GM13976 (cell line): ENCODE measurements at places on chromosomes 5 and 9.
A peak's percentile ranks its signal among the peaks of the same experiment; 100 is the strongest.

- no peak for DNase-seq
Observed at GRCh38 chr5:142390334-142390733, 65.5 kb upstream of the SPRY4 start.

GRCh38 chr9:4887556-4887955, 94.8 kb downstream of the RCL1 start:
- DNase-seq: no peak

DNA sequence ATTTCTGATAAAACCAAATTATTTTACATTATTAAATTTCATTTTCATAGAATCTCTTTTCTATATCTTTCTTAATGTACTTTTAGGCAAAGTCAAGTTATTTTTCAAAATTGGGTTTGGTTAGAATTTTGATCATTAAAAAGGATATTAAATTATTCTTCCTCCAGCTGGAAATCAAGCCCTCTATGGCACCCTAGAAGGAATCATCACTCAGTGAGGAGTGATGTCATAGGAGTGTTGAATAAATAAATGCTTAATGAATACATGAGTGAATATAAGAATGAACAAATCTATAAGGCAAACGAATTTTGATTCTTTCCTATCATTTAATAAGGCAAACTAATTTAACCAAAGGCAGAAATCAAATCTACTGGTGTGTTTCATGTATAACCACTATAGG, 639.9 kb downstream of the PDE4D start:
- no peak for DNase-seq

GRCh38 chr5:56454219-56454862, 221.2 kb upstream of the ANKRD55 start:
- DNase-seq: no peak

GRCh38 chr9:88927510-88927909, 63.8 kb upstream of the S1PR3 start:
- no peak for DNase-seq

DNA sequence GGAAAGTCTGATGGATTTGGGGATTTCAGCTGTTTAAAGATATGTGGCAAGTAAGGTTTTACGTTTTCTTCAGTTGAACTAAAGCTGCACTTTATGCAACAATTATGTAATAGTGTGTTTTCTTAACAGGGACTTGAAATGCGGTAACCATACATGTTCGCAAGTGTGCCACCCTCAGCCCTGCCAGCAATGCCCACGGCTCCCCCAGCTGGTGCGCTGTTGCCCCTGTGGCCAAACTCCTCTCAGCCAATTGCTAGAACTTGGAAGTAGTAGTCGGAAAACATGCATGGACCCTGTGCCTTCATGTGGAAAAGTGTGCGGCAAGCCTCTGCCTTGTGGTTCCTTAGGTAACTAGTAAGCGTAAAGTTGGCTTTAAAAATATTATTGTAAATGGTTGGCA, 28.5 kb downstream of the NFX1 start:
- no peak for DNase-seq

GRCh38 chr9:90526386-90526785, 116.2 kb downstream of the DIRAS2 start:
- no peak for DNase-seq

DNA sequence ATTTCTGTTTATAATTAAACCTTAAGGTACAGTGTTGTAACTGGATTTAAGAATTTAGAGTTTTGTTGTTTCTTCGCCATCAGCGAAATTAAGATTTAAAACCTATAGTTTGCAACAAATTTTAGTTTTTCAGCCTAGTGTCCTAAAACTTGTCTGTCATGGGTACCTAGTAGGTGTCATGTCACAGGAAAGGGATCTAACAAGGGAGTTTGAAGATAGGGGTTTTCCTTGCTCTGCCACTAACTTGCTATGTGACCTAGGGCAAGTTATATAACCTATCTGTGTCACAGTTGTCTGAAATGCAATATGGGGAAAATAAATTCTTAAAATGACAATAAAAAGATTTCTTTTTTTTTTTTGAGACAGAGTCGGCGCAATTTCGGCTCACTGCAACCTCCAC, 9.2 kb upstream of the ABL1 start:
- DNase-seq: no peak

GRCh38 chr9:98922721-98923435, 20.8 kb upstream of the COL15A1 start:
- DNase-seq: no peak

DNA sequence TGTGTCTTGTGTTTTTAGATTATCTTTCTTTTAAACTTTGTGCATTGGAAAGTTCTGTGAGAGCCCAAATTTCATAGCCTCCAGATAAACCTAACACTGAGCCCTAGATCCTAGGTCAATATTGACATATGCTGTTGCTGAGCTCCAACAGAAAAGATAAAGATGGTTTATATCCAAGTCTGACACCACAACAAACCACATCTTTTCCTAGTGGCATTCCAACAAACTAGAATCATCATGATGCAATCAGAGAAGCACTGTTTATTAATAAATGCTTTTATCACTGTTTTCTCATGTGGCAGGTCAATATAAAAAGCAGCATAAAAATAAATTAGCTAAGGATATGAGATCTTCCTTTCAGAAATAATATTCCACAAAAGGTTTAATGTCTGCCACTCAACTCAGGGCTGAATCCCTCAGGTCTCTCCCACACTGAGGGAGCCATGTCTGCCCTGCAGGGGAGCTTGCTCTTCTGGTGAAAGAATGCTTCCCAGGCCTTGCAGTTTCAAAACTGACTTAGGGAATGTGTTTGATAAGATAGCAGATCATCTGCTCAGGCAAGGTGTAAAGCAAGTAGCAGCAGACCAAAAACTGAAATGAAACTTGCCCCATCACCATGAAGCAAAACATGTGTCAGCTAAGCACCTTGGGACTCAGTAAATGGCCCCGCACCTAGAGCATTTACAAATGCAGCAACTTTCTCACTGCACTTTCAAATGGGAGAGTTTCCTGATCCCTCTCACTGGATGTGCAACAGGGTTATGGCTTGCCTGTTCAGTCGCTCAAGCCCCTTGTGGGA, 493.0 kb downstream of the AGTPBP1 start:
- no peak for DNase-seq

DNA sequence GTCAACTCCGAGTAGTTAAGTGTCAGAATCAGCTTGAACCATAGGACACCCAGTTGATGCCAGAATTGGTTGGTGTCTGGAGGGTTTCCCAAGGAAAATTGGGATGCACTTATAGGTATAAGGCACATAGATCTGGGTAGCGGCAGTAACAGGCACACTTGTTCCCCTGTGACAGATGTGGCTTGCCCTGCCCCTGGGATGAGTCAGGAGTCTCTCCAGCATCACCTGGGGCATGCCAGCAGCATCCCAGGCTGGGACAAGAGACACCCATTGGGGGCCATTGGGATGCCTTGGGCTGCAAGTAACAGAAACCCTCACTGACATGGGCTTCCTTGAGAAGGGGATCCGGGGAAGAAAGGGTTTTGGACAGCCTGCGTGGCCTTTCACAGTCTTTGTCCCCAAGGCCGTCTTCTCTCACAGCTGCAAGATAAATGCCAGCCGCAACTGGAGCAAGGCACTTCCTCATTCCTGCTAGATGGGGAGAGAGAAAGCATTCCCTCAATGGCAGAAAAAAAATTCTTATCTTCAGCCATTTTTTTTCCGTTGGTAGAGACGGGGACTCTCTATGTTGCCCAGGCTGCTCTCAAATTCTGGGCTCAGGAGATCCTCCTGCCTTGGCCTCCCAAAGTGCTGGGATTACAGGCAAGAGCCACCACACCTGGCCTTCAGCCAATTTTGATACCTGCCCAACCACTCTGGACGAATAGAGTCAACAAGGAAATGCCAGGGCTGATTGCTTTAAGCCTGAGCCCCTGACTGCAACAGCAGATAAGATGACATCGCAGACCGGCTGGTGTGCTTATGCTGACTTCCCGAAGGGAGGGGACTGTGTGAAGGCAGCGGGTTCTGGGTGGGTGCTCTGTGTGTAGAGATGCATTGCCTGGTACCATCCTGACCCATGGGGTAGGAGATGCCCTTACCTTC, 13.3 kb upstream of the RNF130 start:
- no peak for DNase-seq

- DNase-seq: no peak
Observed at GRCh38 chr5:17143335-17143734, 74.1 kb upstream of the BASP1 start.

- no peak for DNase-seq
Observed at GRCh38 chr5:42656651-42657015, 100.0 kb upstream of the CCDC152 start.

DNA sequence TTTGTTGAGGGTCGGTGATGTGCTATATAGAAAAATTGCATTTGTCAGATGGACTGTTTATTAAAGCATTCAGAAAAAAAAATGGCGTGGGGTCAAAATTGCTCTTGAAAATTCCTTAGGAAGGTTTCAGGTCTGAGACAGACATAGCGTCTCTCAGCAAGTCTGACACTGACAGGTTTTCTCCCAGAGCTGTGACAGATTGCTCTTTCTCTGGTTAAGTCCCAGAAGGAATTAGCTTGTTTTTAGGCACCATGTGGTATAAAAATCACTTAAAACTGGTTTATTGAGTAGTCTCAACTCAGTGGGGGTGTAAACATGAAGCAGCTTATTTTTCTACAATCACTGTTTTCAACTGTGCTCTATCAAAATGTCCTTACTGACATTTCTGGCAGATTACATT, 1379.8 kb downstream of the MAT2B start:
- DNase-seq: no peak

DNA sequence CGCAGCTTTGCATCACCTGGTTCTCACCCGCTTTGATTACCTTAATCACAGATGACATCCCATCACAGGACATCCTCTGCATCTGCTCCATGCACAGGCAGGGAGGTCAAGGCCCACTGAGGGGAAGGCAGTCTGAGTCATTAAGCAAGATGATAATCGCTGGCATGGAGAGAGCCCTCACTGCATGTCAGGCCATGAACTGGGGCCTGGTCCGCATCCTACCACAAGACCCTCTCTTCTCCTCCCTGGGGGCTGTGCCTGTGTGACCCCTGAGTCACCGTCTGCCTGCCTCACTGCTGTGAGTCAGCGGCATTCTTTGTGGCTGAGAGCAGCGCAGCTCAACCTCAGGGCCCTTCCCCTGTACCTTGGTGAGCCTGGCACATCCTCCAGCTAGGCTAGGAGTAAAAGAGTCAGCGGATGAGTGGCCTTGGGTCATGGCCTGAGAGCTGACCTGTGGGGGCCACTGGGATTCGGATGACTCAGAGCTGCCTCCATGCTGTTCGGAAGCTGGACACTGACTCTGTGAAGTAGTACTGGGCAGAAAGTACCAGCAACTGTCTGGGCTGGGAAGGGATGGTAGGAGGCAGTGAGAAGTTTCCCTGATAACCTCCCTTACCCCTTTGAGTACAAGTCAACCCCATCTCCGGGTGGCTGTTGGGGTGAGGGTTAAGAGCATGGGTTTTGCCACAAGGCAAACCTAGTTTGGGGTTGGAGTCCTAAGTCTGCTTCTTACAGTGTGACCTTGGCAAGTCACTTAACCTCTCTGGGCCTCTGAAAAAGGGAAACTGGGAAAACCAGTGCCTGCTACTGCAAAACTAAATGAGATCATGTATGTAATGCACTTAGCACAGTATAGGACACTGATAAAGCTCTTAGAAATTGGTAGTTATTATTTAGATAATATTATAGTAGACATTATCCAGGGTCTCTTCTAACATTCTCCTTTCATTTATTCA, 14.6 kb upstream of the ARSI start:
- DNase-seq: no peak

DNA sequence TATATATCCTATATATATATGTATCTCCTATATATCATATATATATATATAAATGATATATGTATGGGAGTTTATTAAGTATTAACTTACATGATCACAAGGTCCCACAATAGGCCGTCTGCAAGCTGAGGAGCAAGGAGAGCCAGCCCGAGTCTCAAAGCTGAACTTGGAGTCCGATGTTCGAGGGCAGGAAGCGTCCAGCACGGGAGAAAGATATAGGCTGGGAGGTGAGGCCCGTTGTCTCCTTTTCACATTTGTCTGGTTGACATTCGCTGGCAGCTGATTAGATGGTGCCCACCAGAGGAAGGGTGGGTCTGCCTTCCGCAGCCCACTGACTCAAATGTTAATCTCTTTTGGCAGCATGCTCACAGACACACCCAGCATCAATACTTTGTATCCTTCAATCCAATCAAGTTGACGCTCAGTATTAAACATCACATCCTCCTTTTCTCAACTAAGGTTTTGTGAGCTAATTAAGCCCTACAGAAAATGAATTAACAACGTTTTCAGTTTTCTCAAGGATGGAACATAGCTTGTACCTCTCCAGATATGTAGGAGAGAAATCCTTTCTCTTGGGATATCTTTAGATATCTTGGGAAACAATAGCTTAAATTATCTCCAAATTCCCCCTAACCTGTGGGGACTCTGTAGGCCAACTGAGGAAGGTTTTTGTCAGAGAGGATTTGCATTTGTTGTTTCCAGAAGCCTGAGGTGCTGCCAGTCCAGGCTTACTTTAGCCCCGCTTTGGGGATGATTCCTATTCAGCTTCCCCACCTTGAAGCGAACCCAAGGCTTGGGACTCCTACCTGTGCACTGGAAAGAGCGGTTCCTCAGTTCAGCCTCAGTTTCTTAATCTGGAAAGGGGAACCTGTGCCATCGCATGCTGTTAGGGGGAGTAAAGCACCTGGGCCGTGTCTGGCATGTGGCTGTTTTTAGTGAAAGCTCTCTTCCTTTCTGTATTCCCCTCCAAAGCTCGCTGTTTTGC, 163.2 kb downstream of the CACNA1B start:
- no peak for DNase-seq

GRCh38 chr9:129495620-129496472, 125.1 kb downstream of the C9orf50 start:
- DNase-seq: peak; percentile 87

GRCh38 chr9:137750007-137750406, 127.6 kb upstream of the CACNA1B start:
- no peak for DNase-seq

- DNase-seq: peak; percentile 31
Observed at GRCh38 chr5:37738057-37738691, 101.7 kb downstream of the GDNF start.
